ENCODE measurements at places on chromosomes 7 and 10.
A peak's percentile ranks its signal among the peaks of the same experiment; 100 is the strongest.

DNA sequence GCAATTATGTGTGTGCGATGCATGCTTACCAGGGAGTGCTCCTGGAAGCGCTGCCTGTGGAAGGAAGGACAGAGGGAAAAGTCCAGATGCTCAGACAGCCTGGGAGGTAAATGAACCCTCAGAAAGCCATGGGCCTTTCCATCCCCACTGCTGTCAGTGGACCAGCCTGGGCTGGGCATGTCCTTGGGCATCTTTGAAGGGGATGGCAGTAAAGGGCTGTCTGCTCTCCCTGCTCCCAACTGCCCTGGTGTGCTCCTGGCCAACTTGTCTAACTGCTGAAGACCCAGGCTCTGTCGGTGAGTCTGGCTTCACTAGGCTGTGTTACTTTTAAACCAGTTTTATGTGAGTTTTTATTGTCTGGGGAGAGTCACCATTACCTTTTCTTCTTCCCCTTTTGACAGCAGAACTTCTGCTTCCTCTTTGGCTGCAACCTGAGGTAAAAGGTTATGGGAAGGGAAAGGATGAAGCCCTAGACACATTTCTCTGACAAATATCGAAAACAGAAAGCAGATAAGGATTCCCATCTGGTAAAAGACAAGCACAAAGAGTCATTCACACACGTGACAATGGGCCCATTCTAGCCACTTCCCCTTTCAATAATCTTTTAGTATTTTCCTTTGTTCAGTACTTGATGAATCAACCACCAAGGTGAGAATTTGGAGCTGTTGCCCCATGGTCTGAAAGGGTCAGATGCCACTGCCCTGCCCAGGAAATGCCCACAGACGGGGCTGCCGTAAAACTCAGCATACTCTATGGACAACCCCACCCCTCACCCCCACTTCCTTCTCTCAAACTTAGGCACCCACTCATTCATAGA, 27.6 kb upstream of the PIK3AP1 start:
- no peak overlapping the region for H3K27ac ChIP-seq
- no peak overlapping the region for H3K4me3 ChIP-seq
- DNase-seq = no peak

DNA sequence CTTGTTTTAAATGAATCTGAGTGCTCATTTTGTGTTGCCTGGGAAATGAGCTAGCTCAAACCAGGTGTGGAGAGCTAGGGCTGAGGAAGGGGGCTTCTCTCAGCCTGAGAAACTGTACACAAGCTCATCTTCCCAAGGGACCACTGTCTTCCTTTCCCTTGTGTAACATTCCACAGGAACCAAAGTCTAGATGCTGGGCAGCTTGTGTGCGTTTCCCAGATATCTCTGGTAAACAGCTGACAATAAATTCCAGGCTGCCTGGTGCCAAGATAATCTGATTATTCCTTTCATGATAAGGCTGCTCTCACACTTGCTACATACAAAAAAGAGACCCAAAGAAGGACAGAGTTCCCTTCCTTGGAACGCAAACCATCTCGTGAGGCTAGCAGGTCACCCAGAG, 33.1 kb upstream of the MKLN1 start:
- no peaks in the 10 kb centered on the region for H3K36me3 ChIP-seq
- no peak overlapping the region for H3K4me3 ChIP-seq
- no peak overlapping the region for H3K27ac ChIP-seq
- no peak for DNase-seq

- H3K4me3 ChIP-seq = no peak overlapping the region
- no peaks in the 10 kb centered on the region for H3K27me3 ChIP-seq
- peaks cover 47% of the 10 kb centered on the region for H3K36me3 ChIP-seq
- H3K4me1 ChIP-seq = no peaks in the 10 kb centered on the region
- DNase-seq = no peak
Observed at GRCh38 chr7:157411580-157411979, 74.8 kb downstream of the DNAJB6 start.

DNA sequence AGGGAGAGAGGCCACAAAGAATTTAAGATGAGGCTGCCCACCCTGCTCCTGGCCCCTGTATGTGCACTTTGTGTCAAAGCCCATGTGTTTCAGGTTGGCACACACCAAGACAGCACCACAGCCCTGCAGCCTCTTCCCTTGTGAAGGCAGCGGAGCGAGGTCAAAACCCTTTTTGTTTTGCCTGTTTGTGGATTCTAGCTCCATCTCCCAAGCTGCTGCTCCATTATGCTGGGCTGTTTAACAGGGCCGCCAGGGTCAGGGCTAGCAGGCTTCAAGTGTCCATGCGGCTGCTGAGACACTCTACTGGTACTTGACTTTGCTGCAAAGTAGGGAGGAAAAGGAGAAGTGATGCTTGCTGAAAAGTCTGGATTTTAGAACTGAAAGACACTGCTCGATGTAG, 142.3 kb upstream of the EFCAB10 start:
- H3K27ac ChIP-seq = no peak overlapping the region
- no peaks in the 10 kb centered on the region for H3K36me3 ChIP-seq
- H3K4me1 ChIP-seq = no peaks in the 10 kb centered on the region
- H3K4me3 ChIP-seq = no peak overlapping the region

- DNase-seq = no peak
- H3K4me1 ChIP-seq = peaks cover 10% of the 10 kb centered on the region
- no peaks in the 10 kb centered on the region for H3K27me3 ChIP-seq
- no peak overlapping the region for H3K27ac ChIP-seq
- H3K4me3 ChIP-seq = no peak overlapping the region
Observed at GRCh38 chr7:132034748-132035416, 478.5 kb upstream of the PODXL start.

- H3K27me3 ChIP-seq = no peaks in the 10 kb centered on the region
- H3K4me1 ChIP-seq = no peaks in the 10 kb centered on the region
- H3K36me3 ChIP-seq = no peaks in the 10 kb centered on the region
- DNase-seq = no peak
- no peak overlapping the region for H3K4me3 ChIP-seq
Observed at GRCh38 chr10:6430423-6430980, 149.6 kb downstream of the PRKCQ start.

GRCh38 chr10:24331457-24331856, 122.5 kb downstream of the KIAA1217 start:
- no peaks in the 10 kb centered on the region for H3K36me3 ChIP-seq
- peak overlapping the region; percentile 41 for H3K27ac ChIP-seq
- no peaks in the 10 kb centered on the region for H3K27me3 ChIP-seq
- no peak overlapping the region for H3K4me3 ChIP-seq

Measured in ascending aorta (tissue), 2 donors.